T-helper 17 cell (primary cell): ENCODE measurements at places on chromosomes 2 and 18. TPM values are rescaled to one million over a fixed set of nuclear protein-coding genes. Genes with fewer than 3 reads are reported as not detected.

DNA sequence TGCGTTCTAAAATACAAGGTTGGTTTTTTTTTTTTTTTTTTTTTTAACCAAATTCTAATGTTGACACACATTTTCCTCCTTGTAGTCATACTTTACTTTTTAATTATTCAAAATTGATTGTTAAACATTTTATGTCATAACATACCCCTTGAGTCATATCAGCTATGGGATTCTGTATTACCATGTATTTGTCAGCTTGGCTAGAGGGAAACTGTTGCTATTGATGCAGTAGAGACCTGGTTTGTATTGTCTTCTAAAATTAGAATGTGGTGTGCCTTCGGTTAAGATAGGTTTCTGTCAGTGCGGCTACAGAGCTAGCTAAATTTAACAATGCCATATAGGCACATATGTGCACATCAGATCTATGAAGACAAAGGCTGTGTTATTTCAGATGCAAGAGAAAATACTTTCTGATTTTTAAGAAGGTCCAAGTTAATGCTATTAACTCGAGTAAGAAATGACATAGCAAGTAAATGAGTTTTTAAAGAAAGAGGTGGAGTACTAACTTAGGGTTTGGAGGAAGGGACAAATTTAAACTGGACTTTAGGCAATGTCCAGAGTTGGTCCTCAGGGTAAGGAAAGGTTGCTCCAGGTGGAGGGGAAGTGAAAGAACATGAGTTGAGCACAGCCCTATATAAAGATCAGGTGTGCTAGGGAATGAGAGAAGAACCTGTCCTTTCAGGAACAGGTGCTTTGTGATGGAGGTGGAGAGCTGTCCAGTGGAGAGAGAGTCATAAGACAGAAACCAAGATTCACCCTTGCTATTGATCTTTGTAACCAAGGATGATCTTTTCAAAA lies 152.3 kb downstream of the PRPF40A start:
- DNase-seq: no peak

DNA sequence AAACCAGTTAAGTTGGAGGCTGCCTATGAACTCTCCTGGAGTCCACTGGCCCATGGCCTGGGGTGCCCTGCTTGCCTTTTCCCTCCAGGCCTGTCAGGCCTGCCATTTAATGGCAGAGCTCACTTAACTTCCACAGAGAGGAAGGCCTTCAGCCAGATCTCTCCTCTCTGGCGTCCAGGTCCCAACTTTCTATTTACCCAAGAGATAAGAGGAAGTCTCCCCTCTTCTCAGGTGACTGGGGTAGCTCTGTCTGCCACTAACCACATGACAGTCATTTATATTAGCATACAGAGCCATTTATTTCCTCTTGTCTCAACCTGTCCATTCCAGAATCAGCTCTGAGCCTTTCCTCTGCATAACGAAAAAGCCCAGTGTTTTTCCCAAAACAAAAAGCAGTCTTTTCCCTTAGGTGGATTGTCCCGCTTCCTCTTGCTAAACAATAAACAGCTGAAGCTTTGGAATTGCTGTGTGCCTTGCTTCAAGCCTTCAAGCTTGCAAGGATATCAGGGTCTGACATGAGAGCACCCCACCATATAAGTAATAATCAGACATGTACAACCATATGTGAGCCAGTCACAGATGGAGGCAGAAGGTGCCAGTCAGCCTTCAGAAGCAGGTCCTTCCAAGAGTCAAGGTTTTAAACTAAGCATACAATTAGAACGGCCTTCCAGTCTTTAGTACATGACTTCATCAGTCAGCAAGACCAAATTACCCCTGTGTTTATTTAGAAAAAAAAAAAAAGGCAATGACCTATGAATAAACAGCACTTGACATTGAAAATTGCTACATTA lies 71.2 kb upstream of the STPG4 start:
- no peak for DNase-seq

DNA sequence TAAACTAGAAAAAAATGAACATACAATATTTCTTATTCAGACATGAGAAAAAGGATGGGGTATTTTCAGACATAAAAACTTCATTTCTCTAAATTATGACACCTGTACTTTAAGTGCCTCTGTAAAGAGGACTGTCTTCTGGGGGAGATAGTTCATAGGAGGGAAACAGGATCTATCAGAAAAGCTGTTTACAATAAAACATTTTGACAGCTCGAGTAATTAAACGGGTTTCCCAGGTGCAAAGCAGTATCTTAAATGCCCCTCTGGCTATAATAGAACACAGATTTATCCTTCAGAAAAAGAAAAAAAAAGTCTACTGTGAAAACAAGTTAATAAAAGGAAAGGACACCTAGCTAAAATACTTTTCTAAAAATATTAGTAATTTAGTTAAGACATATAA lies 311.4 kb upstream of the UBE2E3 start:
- DNase-seq: no peak

DNA sequence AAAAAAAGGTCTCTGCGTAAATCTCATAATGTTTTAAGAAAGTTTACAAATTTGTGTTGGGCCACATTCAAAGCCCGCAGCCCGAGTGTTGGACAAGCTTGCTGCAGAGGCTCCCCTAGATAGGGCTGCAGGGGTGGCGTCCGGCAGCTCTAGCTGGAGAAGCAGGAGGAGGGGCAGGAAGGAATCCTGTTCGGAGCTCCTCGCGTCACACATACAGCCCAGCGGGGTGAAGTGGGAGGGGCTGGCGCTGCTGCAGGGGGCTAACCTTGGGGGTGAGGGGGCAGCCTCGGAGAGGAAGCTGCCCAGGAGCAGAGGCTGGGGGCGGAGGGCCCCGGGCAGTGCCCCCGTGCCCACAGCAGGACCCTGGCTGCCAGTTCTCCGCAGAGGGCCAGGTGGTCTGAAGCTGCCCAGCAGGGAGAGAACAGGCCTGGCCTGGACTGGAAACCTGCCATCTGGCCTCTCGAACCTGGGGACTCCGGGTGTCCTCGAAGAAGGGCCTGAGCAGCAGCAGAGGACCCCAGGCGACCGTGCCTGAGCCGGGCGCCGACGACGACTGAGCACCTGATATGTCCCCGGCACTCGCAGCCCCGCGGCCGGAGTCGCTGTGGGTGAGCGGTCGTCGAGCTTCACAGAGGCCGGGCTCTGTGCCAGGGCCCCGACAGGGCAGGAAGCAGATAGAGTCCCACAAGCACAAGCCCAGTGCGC lies 2.6 kb upstream of the GPR35 start:
- DNase-seq: no peak

Gene STAT4
- total RNA-seq: 128 TPM

GRCh38 chr2:159032580-159032979 lies 64.1 kb downstream of the TANC1 start:
- no peak for DNase-seq

Gene EVA1A
- total RNA-seq: not detected

DNA sequence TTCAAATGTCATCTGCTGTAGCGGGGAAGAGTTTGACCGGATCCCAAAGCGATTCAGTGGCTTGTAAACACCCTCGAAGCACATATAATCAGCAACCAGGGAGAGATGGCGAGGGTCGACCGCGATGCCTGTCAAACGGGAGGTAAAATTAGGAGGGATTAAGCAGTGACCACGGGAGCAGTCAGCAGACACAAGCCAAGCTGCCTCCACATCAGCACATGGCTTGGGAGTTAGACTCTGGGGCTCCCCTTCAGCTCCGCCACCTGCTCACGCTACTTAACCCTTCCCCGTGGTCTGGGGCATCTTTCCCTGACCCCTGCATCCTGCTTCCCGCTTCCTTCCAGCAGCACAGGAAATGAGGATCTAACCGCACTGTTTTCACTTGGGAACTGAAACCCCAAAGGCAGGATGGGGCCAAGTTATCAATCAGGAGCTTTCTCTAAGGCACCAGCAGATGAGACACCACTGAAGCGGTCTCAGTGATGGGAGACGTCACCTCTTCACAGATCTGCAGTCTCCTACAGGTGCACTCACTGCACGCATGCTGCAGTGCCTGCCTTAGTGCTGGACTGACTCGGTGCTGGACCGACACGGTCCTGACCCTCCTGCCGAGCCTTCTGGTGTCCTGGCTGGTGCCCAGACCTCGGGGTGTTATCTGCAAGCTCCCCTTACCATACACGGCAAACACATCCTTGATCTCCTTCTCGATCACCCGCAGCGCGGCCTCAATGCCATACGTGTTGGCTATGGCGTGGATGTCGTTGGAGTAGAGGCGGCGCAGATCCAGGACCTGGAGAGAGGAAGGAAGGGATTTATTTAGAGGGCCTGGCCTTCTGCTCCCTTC lies 77.5 kb downstream of the POLR1A start:
- DNase-seq: no peak

DNA sequence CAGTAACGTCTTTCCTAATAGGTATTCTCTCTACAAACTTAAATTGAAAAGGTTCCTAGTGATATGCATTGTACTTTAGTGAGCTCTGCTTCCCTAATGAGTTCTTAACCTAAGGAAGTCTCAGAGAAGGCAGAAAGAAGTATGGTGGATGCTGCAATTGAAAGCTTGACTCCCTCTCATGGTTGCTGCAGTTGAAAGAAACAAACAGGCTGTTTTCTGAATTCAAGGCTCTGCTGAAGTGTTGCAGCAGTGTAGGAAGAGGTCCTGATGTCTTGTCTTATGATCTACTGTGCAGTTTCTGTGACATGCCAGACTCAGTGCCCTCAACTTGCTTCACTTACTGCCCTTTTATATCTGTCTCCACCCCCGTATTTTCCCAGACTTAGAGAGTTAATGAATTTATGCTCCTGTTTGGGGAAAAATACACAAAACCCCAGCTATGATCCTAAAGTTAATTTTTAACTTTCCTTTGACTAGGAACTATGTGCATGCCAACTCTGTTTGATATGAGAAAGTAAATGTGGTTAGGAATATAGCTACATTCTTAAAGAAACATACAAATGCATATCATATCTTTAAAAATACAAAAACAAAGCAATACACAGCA lies 655.3 kb upstream of the FAM98A start:
- no peak for DNase-seq

DNA sequence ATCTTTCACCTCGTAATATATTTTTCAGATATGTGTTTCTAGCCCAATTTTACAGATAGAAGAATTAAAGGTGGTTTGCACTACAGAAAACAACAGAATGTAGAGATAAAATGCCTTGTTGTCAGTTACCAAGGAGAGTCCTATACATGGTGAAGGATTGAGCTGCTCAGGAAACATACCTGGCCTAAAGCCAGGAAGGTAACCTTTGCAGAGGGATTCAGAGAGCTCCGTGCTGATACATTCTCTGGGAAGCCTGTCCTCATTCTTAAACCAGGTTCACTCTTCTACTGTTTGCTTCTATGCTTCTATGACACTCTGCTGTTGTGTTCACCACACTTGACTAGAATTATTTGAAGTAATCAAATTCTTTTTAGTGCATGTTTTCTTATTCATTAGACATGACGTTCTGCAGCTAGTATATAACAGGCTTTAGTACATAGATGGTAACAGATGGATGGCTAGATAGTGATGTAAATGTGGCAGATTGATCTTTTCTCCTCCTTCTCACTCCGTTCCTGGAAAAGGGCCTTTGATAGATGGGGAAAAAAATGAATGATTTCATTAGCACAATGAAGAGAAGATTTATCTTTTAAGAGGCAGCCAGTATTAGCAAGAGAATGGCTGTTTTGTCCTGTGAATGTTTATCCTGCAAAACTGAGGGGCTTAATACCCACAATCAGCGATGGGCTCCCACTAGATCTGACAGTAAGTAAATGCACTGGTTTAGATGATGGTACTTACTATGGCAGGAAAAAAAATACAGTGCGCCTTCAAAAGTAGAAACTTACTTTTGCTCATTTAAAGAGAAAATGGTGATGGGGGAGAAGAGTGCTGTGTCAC lies 589.6 kb upstream of the FAM98A start:
- no peak for DNase-seq

DNA sequence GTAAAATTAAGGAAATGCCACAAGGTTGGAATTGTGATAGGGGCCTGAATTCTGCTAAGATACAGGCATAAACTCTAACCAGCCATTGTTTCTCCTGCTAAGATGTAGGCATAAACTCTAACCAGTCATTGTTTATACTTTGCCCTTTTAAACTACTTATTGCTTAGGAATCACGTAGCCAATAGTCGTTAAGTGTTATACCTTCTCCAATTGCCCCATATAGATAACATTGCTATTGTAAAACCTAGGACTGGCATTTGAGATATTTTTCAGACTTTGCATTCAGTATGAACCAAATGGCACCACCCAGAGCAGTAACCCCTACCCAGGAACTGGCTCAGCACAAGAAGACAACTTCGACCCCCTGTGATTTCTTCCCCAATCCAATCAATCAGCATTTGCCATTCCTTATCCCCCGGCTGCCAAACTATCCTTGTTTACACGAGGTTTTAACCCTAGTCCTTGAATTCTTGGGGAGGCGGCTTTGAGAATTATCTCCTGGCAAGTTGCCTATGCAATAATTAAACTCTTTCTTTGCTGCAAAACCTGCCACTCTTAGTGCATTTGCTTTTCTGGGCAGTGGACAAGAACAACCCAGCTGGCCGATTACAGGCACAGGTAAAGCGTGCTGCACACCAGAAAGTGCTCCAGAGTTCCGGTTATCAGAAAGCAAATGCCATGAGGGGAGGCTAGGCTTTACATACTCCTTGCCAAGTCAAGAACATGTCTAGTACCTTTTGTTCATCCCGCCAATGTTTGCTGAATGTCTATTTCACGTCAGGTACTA lies 167.6 kb downstream of the LAMA1 start:
- no peak for DNase-seq

GRCh38 chr2:220071696-220072095 lies 444.3 kb downstream of the SLC4A3 start:
- no peak for DNase-seq

Gene GPR55
- 3.8 TPM for total RNA-seq

Gene SOWAHC
- 1.1 TPM for total RNA-seq

Gene AFTPH
- 33.2 TPM for total RNA-seq

- no peak for DNase-seq
These were observed 39.8 kb upstream of the DNMT3A start for GRCh38 chr2:25381502-25381901.

- DNase-seq: no peak
These were observed 191.0 kb downstream of the ARL4C start for GRCh38 chr2:234305846-234306245.

DNA sequence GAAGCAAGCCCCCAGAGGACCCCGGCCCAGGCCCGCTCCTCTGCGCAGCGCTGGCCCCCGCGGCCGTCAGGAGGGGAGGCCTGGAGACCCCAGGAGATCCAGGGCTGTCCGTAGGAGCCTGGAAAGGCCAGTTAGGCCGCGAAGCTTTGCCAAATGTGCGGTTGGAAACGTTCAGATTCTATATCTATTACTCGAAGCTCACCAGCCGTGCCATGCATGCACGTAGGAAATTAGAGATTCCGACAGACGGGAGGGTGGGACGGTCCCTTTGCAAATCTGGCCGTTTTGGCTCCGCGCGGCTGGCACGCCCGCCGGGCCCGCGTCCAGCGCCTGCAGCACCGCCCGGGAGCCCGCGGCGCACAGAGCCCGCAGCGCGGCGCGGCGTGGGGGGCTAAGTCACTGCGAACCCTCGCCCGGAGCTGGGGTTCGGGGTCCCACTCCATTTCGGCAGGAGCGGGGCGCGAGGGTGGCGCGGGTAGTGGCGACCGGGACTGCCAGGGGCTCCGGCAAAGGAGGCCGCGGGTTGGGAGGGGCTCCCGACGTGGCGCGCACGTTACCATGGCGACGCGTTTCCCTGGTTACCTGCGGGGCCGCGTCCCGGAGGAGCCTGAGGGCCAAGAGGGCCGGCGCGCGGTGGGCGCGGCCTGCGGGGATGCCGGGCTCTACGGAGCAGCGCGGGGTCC lies 488.6 kb upstream of the SMIM21 start:
- no peak for DNase-seq
